SK-N-SH (cell line): ENCODE measurements at places on chromosomes 5 and 9.

DNA sequence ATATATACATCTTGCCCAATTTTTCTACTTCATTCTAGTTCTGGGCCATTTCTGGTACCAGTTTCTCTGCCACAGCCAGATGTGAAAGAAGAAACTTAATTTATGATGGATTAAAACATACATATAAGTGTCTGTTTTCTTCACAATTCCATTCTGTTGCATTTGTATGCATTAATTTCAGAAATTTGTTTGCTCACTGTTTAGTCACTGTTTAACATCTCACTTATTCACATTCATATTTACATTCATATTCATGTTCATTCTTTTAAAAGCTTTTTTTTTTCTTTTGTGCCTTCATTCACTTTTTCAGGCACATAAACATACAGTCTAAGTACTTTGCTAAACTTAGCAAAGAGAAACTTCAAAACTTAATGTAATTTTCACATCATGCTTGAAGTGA is 684.0 kb upstream of the CDH9 start:
- no peak for DNase-seq

- no peak for DNase-seq
Measured at GRCh38 chr5:56327809-56328208, 94.7 kb upstream of the ANKRD55 start.

GRCh38 chr9:72133365-72134035 is 15.7 kb upstream of the GDA start:
- DNase-seq = no peak

DNA sequence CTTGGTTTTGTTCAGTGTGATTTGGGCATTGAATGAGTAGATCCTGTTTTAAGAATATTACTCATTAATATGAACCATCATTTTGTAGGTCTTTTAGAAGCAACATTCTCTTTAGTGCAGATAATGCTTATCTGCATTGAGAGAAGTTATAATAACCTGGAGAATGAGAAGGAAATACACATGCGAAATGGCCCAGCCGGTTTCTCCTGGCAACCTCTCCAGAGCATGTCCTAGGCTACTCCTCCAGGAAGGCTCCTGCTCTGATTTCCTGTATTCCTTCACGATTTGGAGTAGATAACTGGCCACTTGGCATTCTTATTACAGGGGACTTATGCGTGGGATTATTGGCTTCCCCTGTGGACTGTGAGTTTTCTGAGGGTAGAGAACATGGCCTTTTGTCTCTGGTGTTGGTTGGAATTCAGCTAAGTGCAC is 12.6 kb downstream of the DAPK1 start:
- DNase-seq = no peak

- peak; percentile 24 for DNase-seq
Measured at GRCh38 chr5:1515311-1515920, 8.3 kb downstream of the LPCAT1 start.

- DNase-seq = no peak
Measured at GRCh38 chr9:92770360-92770995, 5.8 kb upstream of the BICD2 start.
